Caco-2 (cell line): ENCODE measurements at places on chromosomes 5 and 9. TPM values are rescaled to one million over a fixed set of nuclear protein-coding genes. Genes with fewer than 3 reads are reported as not detected.

- H3K4me1 ChIP-seq: no peaks in the 10 kb centered on the region
- H3K4me3 ChIP-seq: no peak overlapping the region
- H3K27me3 ChIP-seq: no peaks in the 10 kb centered on the region
- DNase-seq: no peak
Observed at GRCh38 chr5:167513381-167513780, 778.1 kb upstream of the WWC1 start.

DNA sequence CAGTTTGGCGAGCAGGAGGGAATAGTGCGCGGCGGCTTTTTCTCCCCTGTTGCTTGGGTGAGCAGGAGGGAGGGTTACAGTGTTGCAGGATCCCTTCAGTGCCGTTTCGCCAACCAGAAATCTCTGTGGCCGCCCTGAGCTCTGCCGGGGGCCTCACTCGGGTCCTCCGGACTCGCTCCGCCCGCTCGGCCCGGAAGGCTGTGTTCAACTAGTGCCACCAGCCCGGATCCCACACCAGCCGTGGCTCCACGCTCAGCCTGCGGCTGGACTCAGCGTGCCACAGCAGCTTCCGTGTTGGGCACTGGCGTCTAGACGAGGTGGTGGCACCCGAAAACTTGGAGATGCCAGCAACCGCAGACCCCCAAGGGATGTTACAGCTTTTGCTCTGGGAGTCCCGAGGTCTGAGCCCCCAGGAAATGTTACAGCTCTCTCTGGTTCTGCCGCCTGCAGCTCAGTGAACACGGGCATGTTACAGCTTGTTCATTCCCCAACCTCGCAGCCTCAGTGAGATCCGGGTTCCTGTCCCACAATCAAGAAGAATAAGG is 16.0 kb upstream of the OR13C9 start:
- no peaks in the 10 kb centered on the region for H3K27me3 ChIP-seq
- no peak overlapping the region for H3K27ac ChIP-seq
- DNase-seq: no peak
- H3K4me3 ChIP-seq: no peak overlapping the region
- no peaks in the 10 kb centered on the region for H3K36me3 ChIP-seq
- no peaks in the 10 kb centered on the region for H3K4me1 ChIP-seq

GRCh38 chr9:33817327-33818166 is 587 bp downstream of the UBE2R2 start:
- H3K27ac ChIP-seq: peak overlapping the region; percentile 91
- DNase-seq: peak; percentile 87
- peaks cover 34% of the 10 kb centered on the region for H3K4me1 ChIP-seq
- H3K36me3 ChIP-seq: no peaks in the 10 kb centered on the region
- no peaks in the 10 kb centered on the region for H3K27me3 ChIP-seq

GRCh38 chr9:18825656-18826170 is 207.3 kb downstream of the SAXO1 start:
- no peaks in the 10 kb centered on the region for H3K36me3 ChIP-seq
- H3K4me3 ChIP-seq: no peak overlapping the region
- no peak overlapping the region for H3K27ac ChIP-seq
- DNase-seq: no peak
- H3K27me3 ChIP-seq: no peaks in the 10 kb centered on the region

SLC24A2 gene
- 0.07 TPM in 1 of 2 replicates, not detected in the other for total RNA-seq

PCDHA5 gene
- total RNA-seq: not detected in 2 replicates

GRCh38 chr9:131312822-131313770 is 23.6 kb downstream of the PLPP7 start:
- H3K36me3 ChIP-seq: no peaks in the 10 kb centered on the region
- H3K27me3 ChIP-seq: no peaks in the 10 kb centered on the region
- peak overlapping the region; percentile 60 for H3K27ac ChIP-seq

DNA sequence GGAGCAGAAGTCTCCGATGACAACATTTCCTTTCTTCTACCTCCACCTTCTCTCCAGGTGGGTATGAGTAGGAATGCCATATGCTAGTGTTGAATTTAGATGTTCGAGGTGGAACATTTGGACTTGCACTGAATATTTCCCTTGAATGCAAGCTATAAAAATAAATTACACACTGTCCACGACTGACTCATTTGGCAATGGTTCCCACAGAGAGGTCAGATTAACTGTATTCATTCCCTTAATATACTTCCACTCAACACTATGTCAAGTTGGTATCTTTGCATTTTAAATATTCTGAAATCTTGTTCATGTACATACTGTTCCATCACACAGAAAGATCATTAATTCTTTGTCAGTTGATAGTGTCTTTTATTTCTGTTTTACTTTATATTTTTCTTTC is 222.6 kb upstream of the PIK3R1 start:
- H3K4me1 ChIP-seq: peaks cover 5% of the 10 kb centered on the region
- H3K27me3 ChIP-seq: no peaks in the 10 kb centered on the region
- H3K4me3 ChIP-seq: no peak overlapping the region
- no peak for DNase-seq
- no peaks in the 10 kb centered on the region for H3K36me3 ChIP-seq

MAP3K1 gene
- 46.0 and 47.0 TPM in 2 replicates for total RNA-seq

- H3K36me3 ChIP-seq: no peaks in the 10 kb centered on the region
- no peak for DNase-seq
- H3K4me3 ChIP-seq: no peak overlapping the region
- no peak overlapping the region for H3K27ac ChIP-seq
- H3K27me3 ChIP-seq: no peaks in the 10 kb centered on the region
Observed at GRCh38 chr5:134247428-134248224, 21.8 kb upstream of the PPP2CA start.

DNA sequence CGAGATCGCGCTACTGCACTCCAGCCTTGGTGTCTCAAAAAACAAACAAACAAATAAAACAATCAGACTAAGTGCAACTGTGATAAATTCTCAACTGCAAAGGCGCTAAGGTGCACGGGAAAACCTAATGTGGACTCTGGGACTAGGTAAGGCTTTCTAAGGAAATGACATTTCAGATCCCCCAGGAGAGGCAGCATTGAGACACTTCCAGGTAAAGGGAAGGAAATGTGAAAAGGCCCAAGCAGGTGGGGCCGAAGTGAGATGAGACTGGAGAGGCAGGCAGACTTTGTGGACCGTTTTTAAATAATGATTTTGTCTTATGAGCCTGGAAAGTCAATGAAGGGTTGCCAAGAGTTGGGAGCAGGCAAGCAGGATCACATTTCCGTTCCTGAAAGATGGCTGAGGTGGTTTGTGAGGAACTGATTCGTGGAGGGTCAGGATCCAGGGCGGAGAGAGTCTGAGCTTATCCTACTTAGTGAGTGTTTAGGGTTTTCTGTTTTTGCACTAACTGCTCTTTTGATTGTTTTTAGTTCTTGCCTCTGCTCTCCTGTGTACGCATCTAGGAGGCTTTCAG is 2.0 kb upstream of the APBA1 start:
- no peaks in the 10 kb centered on the region for H3K4me1 ChIP-seq
- no peaks in the 10 kb centered on the region for H3K27me3 ChIP-seq
- H3K36me3 ChIP-seq: no peaks in the 10 kb centered on the region
- H3K4me3 ChIP-seq: no peak overlapping the region
- DNase-seq: no peak
- H3K27ac ChIP-seq: no peak overlapping the region

DNA sequence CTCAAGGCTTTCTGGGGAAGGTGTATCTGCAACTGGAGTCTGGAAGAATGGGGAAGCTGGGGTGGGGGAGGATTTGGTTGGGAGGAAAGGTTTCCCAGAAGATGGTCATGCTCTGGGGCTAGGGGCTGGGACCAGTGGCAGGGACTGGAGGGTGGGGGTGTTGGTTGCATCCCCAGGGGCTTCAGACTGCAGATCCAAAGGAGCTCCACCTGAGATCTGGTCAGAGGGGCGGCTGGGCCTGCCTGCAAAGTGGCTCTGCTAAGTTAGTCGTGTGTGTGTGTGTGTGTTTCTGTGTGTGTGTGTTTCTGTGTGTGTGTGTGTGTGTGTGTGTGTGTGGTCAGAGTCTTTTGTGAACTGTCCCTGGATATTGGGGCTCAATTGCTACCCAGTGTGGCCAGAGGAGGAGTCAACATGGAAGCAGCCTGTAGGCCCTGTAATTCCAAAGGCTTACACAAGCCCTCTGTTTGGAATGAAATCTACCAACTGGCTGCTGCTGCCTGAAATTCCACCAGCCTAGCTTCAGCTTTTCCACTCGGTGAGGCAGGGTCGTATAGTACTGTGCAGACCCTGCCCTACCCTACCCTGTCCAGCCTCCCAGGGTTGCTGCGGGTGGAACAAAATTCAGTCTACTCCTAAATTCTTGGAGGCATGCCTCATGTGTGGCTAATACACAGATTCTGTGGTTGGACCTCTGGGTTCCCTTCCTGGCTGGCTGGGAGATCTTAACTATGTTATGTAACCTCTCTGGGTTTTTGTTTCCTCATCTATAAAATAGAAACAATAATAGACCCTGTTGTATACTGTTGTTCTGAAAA is 12.5 kb upstream of the SYNPO start:
- no peaks in the 10 kb centered on the region; the same call in 1 of the 2 replicates for H3K36me3 ChIP-seq
- H3K27me3 ChIP-seq: no peaks in the 10 kb centered on the region
- H3K4me3 ChIP-seq: no peak overlapping the region
- no peak overlapping the region for H3K27ac ChIP-seq

SLC36A3 gene
- total RNA-seq: not detected in 2 replicates

GRCh38 chr5:130836729-130837649 is 328.1 kb downstream of the HINT1 start:
- H3K27ac ChIP-seq: no peak overlapping the region
- DNase-seq: no peak
- H3K4me1 ChIP-seq: peaks cover 5% of the 10 kb centered on the region
- H3K4me3 ChIP-seq: no peak overlapping the region
- no peaks in the 10 kb centered on the region for H3K27me3 ChIP-seq

VDAC1 gene
- 317 and 358 TPM in 2 replicates for total RNA-seq
